Spleen (tissue), 13 donors: ENCODE measurements at places on chromosomes 11 and 22.

GRCh38 chr11:103880968-103881367, 155.5 kb upstream of the DDI1 start:
- no peak for DNase-seq

DNA sequence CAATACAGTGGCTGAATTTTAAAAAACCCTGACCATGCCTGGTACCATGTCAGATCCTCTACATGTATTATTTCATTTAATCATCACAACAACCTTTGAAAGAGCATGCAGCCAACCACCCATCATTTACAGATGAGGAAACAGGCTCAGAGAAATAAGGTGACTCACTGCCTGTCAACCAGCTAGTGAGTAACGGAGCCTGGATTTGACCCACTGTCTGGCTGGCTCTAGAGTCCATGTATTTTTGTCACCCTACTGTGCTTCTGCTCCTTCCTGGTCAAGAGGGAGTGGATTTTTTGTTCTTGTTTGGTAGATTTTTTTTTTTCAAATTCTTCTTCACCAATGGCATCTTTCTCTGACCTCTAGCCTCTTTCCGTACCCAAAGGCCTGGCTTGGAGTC, 77.4 kb downstream of the CWC15 start:
- no peak for DNase-seq

DNA sequence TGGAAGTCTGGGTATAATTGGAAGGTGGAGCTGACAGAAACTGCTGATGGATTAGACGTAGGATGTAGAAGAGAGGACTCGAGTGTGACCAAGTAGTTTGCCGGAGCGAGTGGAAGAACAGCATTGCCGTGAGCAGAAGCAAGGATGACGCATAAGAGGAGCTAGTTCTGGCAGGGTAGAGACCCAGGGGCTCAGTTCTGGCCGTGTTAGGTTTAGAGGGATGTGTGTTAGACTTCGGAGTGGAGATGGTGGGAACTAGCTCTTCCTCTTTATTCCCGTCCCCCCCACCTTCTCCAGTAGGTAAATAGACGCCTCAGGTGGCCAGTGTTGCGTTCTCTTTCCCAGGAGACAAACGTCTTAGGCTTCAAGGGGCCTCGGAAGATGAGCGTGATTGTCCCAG, 19.1 kb downstream of the TUB start:
- DNase-seq = no peak

DNA sequence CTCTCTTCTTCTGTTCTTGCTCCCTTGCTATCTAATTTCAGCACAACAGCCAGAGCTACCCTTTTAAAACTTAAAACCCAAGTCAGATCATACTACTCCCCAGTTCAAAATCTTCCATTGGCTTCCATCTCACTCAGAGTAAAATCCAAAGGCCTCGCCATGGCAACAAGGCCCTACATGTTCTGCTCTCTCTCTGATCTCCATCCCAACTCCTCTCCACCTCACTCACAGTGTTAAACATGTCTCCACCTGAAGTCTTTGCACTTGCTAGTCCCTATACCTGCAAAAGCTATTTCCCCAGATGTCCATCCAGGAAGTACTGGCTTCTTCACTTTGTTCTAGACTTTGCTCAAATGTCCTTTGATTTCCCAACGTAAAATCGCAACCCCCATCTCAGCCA, 3.0 kb upstream of the GRAP2 start:
- no peak for DNase-seq

- DNase-seq = no peak
Observed at GRCh38 chr11:107669893-107670601, 41.8 kb downstream of the SLN start.

- no peak for DNase-seq
Observed at GRCh38 chr11:58179648-58180047, 9.2 kb upstream of the OR9Q2 start.

GRCh38 chr11:36807871-36808270, 209.8 kb upstream of the RAG2 start:
- DNase-seq = no peak

DNA sequence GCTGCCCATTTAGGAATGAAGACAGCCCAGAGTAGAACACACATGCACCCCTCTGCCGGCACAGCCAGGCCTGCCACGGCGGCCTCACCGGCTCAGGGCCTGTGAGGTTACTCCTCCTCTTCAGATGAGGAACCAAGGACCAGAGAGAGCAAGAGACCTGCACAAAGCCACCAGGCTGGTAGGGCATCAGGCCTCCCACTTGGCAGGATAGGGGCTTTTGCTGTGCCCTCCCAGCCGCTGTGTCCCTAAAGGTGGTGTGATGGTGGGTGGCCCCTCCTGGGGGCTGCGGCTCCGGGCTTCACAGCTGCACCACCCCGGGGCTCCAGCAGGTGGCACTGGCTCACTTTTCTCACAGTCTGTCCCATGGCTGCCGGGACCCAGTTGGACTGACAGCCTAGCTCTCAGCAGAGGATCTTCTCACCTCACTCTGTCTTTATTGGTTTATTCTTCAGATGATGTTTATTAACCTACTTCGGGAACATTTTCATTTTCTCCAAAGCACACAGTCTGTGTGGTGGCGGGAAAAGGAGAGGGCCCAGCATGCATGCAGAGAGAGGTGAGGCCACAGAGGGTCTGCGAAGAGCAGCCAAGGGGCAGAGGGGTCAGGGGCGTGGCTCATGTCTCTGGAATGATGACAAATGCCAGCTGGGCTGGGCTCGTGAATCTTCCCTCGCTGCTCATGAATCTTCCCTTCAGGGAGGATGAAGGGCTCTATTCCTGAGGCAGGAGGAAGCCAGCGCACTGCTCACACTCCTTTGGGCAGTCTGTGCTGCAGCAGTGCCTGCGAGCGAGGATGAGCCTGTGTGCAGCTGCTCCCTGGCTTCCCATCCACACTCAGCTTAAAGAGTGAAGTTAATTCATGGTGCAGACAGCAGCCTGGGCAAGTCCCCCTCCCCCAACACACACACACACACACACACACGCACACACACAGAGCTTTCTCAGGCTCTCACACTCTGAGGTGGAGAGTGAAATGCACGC, 101.1 kb upstream of the PITPNB start:
- peak; percentile 88 for DNase-seq

DNA sequence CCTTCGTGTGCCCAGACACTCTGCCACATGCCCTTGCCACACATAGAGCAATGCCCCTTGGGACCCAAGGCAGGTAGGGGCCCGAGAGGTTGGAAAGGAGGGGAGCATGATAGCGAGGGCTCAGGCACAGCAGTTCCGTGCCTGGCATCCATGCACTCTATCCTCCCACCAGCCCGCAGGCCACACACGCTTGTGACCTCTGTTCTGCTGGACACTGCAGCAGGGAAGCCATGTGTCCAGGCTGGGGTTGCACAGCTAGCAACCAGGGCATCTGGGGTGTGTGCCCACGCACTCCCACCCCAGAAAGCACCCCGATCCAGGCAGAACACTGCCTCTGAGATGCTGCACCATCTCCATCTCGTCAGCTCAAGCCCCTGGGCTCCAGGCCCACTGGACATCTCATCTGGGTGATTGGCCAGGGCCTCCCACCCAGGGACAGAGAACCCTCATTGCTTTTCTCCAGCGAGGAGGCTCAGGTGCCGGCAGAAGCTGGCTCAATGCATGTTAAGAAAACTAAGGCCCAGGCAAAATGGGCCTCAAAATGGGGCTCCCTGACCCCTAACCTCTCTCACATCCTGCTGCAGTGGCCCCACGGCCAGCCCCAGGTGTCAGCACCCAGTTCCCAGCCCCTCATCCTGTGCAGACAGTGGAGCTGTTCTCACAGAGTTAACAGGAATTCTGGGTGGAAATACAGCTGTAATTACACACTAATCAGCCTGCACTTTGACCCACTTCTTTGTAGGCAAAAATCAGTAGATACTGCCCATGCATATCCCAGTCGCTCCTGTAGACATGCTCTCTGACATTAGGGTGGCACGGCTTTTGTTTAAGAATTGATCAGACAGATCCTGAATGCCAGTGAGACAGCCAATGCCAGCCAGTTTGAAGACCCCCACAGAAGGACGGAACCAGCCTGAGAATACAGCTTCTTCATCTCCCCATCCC, 173.9 kb upstream of the B3GAT1 start:
- peak; percentile 67 for DNase-seq

GRCh38 chr22:45911601-45912271, 65.2 kb downstream of the WNT7B start:
- no peak for DNase-seq

DNA sequence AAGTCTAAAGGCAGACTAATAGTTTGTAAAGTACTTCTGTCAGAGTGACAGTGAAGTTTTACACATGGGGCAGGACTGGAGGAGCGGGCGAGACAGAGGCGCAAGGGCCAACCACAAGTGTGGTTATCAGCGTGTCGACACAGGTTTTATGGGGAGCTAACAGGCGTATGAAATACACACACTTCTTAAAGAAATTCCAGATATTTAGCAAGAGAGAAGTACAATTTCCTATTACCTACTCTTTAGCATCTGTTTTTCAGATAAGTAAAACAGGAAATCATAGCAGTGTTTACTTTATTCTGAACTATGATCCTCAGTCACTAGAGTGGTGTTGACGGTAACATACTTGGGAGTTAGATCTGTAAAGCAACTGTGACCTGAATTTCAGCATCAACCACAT, 22.5 kb downstream of the VSIG10L2 start:
- DNase-seq = no peak

DNA sequence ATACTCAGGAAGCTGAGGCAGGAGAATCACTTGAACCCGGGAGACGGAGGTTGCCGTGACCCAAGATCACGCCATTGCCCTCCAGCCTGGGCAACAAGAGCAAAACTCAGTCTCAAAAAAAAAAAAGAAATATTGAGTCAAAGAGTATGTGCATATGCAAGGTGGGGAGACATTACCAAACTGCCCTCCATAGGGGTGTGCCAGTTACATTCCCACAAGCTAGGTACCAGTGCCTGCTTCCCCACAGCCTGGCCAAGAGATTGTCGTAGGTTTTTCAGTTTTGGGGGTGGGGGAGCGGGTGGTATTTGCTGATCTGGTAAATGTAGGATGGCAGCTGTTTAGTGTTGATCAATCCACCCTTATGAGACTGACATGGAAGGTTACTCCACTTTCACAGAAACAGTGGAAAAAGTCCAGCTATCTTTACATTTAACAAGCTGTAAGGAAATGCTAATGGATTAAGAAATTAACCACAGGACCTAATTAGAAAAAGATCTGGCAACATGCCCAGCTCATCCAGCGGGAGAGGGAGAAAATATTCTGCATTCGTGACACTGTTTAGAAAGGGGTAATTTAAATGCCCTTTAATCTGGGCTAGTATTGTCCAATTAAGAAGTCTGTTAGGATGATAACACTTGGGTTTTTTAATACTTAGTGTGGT, 89.4 kb downstream of the PACS1 start:
- no peak for DNase-seq

- DNase-seq = no peak
Observed at GRCh38 chr22:23014250-23014649, 56.1 kb upstream of the GNAZ start.

- DNase-seq = no peak
Observed at GRCh38 chr11:35839368-35840161, 104.3 kb upstream of the LDLRAD3 start.

DNA sequence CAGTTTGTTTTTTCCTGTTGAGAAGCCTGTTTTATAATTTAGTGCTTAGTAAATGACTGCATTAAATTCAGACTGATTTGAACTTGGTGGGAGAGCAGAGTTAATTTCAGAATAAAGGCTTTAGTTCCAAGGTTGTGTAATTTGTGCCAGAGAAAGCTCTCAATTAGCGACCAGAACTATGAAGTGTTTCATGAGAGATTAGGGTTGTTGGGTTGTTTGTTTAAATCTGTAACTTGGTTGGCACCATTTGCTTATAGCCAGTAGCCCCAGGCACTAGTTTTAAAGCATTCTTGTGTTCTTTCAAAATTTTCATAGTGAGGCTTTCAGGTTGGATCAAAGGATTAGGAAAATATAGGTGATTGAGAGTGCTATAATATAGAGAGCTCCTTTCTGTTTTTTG, 25.5 kb downstream of the UVRAG start:
- no peak for DNase-seq

- no peak for DNase-seq
Observed at GRCh38 chr11:89436071-89436470, 55.1 kb downstream of the NOX4 start.

GRCh38 chr22:47402876-47403525, 640.6 kb downstream of the TBC1D22A start:
- peak; percentile 47 for DNase-seq

DNA sequence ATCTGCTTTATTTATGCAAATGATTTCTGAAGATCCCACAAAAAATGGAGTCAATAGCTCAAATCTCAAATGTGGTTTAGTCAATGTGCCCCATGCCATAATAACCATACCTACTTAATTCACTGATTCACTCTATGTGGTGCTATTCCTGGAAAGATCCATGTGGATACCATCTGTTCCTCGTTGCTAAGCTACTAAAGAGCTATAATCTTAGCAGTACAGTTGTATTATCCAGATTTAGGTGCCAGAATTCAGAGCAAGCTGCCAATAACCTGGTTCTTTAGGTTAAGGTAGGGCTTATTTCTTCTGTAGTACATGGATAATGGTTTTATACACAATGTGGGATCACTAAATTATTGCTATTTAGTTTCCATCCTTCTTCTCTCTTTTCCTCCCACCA, 974.7 kb upstream of the CCDC90B start:
- no peak for DNase-seq

GRCh38 chr22:22663861-22664800, 19.7 kb downstream of the GGTLC2 start:
- no peak for DNase-seq

GRCh38 chr22:23834793-23835483, 3.9 kb downstream of the DERL3 start:
- DNase-seq = peak; percentile 68

DNA sequence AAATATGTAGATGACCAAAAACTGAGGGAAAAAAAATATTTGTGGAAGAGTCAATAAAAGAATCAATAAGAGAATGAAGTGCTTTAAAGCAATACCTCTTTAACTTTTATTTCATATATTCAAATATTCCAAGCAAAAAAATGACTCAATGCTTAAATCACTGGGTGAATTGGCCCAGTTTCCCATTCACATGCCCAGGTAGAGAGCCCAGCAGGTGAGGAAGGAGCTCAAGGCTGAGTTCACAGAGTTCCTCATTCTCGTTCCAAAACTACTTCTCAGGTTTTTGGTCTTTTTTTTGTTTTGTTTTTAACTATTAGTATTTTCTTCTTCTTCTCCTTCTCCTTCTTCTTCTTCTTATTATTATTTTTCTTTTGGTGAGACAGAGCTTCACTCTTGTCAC, 30.2 kb downstream of the SLC1A2 start:
- no peak for DNase-seq

- DNase-seq = peak; percentile 88
Observed at GRCh38 chr22:21632237-21632895, at the start of gene CCDC116. Gene CCDC116, plus strand, starts transcription at chr22:21632760. Its CDS starts 422 bp downstream, at chr22:21633182.

- DNase-seq = no peak
Observed at GRCh38 chr22:27107824-27108223, 450.4 kb downstream of the MIAT start.
